NK-92 treated with Interleukin-12 subunit alpha and Interleukin-12 subunit beta, amount 100 ng/mL, for 24 hours (cell line): ENCODE measurements at places on chromosomes 1 and 21.
A peak's percentile ranks its signal among the peaks of the same experiment; 100 is the strongest.

- DNase-seq = no peak
These were observed 3.2 kb upstream of the GSTM2 start for GRCh38 chr1:109664671-109665070.

- DNase-seq = no peak
These were observed 93.4 kb upstream of the KCNK1 start for GRCh38 chr1:233520261-233521191.

- no peak for DNase-seq
These were observed 91.5 kb upstream of the ESRRG start for GRCh38 chr1:216814576-216815259.

DNA sequence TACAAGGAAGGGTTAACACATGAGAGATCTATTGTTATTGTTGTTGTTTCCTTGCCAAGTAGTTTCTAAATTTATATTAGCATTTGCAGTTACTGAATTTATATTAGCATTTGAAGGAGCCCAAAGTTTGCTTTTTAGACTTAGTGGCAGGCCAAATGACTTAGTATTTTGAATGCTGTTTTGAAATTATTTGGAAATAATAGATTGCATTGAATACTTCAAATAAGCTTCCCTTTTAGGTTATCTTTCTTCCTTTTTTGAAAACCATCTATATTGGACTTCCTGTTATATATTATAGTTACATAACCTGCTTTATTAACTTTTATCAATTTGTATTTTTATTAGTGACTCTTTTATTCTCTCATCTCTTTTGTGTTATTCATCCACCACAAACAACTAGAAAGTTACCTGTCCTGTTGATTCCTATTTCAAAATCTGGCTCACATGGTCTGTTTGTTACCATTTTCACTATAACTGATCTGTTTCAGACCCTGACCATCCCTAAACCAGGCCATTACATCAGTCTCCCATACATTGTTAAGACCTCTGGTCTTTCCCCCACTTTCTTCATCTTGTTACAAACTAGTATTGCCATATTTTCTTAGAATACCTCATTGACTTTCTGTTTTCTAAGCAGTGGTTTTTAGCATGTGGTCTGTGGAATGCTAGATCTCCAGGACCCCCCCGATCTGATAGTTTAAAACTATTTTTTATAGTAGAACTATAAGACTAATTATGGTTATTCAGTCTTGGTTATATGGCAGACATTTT, 185.2 kb downstream of the RASAL2 start:
- DNase-seq = no peak

GRCh38 chr1:222232842-222233241, 315.1 kb downstream of the HHIPL2 start:
- no peak for DNase-seq

- DNase-seq = no peak
These were observed 7.2 kb downstream of the C1orf116 start for GRCh38 chr1:207025146-207025880.

DNA sequence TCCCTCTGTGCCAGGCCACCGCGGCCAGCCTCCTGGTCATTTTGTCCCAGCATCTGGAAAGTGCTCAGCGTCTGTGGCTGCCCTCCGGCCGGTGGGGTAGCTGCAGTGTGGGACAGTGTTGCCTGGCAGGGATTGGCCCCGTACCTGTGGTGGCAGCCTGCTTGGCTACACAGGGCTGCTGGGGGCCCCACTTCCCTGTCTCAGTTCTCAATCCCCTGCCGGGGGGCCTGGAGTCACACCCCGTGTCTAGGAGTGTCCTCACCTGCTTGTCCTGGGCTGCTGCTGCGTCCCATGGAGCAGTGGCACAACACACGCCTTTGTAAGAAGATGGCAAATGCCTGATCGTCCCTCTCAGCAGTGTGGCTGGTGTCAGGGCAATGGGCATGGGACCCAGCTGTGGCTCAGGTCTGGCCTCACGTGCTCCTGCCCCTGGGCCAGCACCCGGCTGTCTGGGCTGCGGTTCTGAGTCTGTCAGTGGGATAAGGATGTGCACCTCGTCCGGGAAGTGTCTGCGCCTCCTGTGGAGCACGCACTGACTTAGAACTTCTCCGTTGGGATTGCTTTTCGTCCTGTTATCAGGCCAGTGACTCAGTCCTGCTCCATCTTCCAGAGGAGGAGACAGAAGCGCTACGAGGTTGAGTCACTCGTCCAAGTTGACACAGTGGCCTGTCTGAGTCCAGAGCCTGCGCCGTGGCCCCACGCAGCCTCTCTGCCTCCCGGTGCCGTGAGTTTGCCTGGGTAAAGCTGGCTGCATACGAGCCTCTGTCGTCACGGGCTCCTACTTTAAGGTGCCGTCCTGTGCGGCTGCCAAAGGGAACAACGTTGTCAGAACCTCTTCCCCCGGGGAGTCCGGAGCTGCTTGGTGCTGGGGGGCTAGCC, 41.0 kb downstream of the CRYAA start:
- no peak for DNase-seq

DNA sequence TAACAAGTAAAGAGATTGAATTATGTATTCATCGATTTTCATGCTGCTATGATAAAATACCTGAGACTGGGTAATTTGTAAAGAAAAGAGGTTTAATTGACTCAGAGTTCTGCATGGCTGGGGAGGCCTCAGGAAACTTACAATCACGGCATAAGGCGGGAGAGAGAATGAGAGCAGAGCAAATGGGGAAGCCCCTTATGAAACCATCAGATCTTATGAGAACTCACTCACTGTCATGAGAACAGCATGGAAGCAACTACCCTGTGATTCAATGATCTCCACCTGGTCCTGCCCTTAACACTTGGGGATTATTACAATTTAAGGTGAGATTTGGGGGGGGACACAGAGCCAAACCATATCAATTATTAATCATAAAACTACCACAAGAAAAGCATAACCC, 3.3 kb upstream of the GBP3 start:
- DNase-seq = no peak

GRCh38 chr1:154716011-154716410, 108.0 kb upstream of the ADAR start:
- DNase-seq = peak; percentile 20
